ENCODE measurements at places on chromosomes 11 and 22.

DNA sequence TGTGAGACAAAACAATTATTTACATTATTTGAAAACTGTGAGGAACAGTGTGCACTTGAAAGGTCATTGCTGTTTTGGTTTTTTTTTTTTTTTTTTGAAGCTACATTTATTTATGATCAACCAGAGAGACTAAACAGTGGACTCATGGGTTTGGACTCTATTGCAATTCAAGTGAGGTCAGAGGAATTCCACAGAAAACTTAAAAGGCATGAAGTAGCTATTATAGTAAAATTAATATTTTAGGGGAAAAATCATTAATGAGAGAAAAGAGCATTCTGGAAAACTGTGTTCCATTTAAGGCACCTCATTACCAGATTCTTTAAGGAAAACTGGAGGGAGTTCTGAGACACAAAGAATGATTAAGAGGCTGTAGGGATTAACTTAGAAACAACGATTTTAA is 102.8 kb downstream of the WNT11 start:
- H3K4me1 ChIP-seq: peaks cover 4% of the 10 kb centered on the region
- no peak overlapping the region for H3K4me3 ChIP-seq
- no peaks in the 10 kb centered on the region for H3K27me3 ChIP-seq
- DNase-seq: no peak
- no peak overlapping the region for H3K27ac ChIP-seq

DNA sequence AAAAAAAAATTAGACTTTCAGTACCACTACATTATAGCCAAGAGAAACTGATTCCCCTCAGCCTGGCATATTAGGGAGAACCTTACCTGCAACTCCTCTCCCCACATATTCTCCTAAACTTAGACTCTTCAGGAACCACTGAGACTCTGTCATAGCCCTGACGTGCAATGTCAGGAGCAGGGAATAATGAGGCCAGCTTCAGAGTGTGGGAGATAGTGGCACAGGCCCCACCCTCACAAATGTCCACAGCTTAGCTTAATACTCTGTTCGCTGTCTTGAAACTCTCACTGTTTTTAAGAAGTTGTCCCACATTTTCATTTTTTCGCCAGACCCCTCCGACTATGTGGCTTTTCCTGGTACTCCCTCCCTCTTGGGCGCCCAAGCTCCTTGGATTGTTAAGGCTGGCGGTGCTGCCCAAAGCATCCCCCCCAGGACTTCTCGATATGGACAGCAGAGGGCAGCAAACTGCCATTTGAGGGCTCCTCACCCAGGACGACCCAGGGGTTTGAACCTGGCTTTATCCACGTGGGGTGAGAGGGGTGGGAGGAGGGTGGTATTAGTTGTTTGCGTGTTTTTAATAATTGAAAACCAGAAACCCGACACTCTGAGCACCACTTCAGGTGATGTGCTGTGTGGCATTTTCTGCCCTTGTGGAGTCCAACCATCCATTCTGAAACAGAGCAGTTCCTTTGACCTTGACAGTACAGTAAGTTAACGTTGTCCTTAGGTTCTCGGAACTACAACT is 45.2 kb upstream of the RASSF10 start:
- DNase-seq: peak; percentile 60
- no peak overlapping the region for H3K27ac ChIP-seq
- no peak overlapping the region for H3K4me3 ChIP-seq
- no peaks in the 10 kb centered on the region for H3K36me3 ChIP-seq
- H3K27me3 ChIP-seq: no peaks in the 10 kb centered on the region

GRCh38 chr11:116906479-116906878 is 69.1 kb upstream of the APOA1 start:
- H3K36me3 ChIP-seq: no peaks in the 10 kb centered on the region
- H3K4me1 ChIP-seq: peaks cover 2% of the 10 kb centered on the region
- H3K4me3 ChIP-seq: no peak overlapping the region
- no peaks in the 10 kb centered on the region for H3K27me3 ChIP-seq

DNA sequence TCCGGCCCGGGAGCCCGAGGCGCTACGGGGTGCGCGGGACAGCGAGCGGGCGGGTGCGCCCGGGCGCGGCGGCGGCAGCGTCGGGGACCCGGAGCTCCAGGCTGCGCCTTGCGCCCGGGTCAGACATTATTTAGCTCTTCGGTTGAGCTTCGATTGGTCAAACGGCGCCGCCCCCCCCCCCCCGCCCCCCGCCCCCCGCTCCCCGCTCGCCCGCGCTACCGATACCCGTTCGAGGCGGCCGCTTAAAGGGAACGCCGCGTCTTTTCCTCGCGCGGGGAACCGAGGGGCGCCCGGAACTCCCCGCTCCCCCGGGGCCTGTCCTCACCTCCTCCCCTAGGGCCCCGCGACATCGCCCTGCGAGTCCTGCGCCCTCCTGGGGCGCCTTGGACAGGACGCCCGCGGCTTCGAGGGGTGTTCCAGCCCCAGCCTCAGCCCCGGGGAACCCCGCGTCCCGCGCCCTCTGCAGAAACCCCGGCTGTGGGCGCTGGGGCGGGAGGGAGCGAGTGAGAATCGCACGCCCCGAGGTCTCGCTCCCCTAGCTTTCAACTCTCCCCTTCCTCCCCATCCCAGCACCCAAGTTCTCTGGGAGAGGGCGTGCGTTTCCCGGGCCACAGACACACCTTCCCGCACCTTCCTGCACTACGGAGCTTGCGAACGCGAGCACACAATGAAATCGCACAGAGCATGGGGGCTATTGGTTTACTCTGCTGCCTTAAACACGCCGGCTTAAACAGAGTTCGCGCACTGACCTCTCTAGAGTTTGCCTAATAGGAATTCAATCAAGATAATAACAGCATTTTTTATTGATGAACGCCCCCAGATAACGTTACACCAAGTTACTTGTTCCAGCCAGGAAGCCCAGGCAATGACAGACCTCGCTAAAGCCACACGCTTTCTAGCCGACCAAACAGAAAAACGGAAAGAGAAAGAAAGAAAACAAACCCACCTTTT is at the start of gene BDNF:
BDNF (minus strand) TSS at position 105 of the 951 bp plus-strand sequence. CDS start 41,891 bp downstream, outside the sequence.
- H3K36me3 ChIP-seq: no peaks in the 10 kb centered on the region
- H3K4me3 ChIP-seq: peak within 1 kb of the TSS; percentile 37
- no peak within 1 kb of the TSS for H3K27ac ChIP-seq
- peaks cover 5% of the 10 kb centered on the region for H3K4me1 ChIP-seq
- no peaks in the 10 kb centered on the region for H3K27me3 ChIP-seq

GRCh38 chr11:117901601-117902000 is 25.1 kb upstream of the FXYD6 start:
- H3K36me3 ChIP-seq: no peaks in the 10 kb centered on the region
- no peak overlapping the region for H3K27ac ChIP-seq
- H3K27me3 ChIP-seq: no peaks in the 10 kb centered on the region

GRCh38 chr22:41898645-41899044 is 16.2 kb downstream of the SHISA8 start:
- H3K36me3 ChIP-seq: no peaks in the 10 kb centered on the region
- no peaks in the 10 kb centered on the region for H3K27me3 ChIP-seq
- no peak overlapping the region for H3K27ac ChIP-seq
- no peak for DNase-seq
- no peak overlapping the region for H3K4me3 ChIP-seq
- H3K4me1 ChIP-seq: no peaks in the 10 kb centered on the region

DNA sequence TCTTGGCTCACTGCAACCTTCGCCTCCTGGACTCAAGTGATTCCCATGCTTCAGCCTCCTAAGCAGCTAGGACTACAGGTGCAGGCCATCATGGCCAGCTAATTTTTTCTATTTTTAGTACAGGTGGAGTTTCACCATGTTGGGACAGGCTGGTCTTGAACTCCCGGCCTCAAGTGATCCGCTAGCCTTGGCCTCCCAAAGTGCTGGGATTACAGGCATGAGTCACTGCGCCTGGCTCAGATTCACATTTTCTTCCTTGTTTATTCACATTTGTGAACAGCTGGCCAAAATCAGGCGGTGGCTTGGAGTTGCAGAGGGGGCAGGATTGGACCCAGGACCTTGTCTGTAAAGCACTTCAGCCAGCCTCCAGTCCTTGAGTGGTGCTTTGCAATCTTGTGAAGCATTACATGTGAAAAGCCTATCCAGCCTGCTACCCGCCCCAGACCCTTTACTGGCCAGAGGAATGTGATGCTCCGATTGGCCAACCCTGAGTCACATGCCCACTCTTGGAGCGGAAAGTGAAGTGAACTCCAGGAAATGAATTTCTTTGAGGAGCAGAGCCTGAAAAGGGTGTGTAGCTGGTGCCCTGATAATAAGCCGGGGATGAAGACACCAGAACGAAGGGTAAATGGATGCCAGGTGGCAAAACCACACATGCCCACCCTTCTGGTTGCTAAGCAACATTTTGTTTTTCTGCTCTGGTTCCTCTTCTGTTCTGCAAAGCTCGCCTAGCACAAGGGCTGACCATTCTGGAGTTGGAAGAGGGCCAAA is 62.6 kb upstream of the PTPRJ start:
- H3K36me3 ChIP-seq: no peaks in the 10 kb centered on the region
- peak; percentile 95 for DNase-seq
- H3K4me1 ChIP-seq: peaks cover 8% of the 10 kb centered on the region
- no peak overlapping the region for H3K4me3 ChIP-seq

- no peaks in the 10 kb centered on the region for H3K27me3 ChIP-seq
- peaks cover 2% of the 10 kb centered on the region for H3K4me1 ChIP-seq
- DNase-seq: no peak
- no peaks in the 10 kb centered on the region for H3K36me3 ChIP-seq
- no peak overlapping the region for H3K27ac ChIP-seq
These were observed 70.2 kb downstream of the SCN3B start for GRCh38 chr11:123584186-123584585.

DNA sequence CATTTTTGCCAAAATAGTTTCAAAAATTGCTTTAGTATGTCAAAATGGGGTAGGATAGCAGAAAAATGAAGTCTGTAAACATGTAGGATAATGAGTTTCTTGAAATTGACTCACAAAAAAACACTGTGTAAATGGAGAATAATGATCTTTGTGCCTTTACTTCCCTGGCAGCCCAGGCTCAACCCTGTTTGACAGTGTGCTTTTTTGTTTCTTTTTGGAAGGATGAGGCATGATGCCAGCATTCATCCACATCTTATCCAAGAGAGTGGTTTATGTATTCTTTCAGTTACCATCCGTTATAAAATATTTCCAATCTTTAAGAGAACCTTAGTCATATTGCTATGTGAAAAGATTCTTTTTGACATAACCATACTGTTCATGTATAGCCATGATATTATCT is 70.6 kb downstream of the ARHGAP42 start:
- no peaks in the 10 kb centered on the region for H3K36me3 ChIP-seq
- H3K4me1 ChIP-seq: peaks cover 2% of the 10 kb centered on the region
- no peaks in the 10 kb centered on the region for H3K27me3 ChIP-seq
- DNase-seq: no peak

GRCh38 chr11:2378527-2379210 is 1.6 kb downstream of the CD81 start:
- H3K4me3 ChIP-seq: peak overlapping the region; percentile 99
- peaks cover 32% of the 10 kb centered on the region for H3K4me1 ChIP-seq
- no peaks in the 10 kb centered on the region for H3K36me3 ChIP-seq
- peak; percentile 55 for DNase-seq
- no peaks in the 10 kb centered on the region for H3K27me3 ChIP-seq
- peak overlapping the region; percentile 88 for H3K27ac ChIP-seq

- no peaks in the 10 kb centered on the region for H3K36me3 ChIP-seq
- H3K4me3 ChIP-seq: no peak overlapping the region
- no peaks in the 10 kb centered on the region for H3K4me1 ChIP-seq
- no peak for DNase-seq
- H3K27ac ChIP-seq: no peak overlapping the region
These were observed 12.7 kb upstream of the TSGA10IP start for GRCh38 chr11:65932558-65932919.

DNA sequence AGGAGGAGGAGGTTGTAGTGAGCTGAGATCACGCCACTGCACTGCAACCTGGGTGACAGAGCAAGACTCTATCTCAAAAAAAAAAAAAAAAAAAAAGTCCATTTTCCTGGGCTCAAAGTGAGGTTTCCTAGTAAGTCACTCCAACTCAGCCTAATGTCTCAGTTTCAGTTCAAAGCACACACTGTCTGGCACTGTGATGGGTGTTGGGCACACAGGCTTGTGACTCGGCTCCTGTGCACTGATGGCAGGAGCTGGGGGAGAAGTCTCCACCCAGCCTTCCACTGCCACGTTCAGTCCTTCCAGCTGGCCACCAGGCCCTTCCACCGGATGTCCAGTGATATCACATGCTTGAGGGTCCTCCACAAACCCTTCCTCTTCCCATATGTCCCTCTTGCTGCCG is 186.0 kb downstream of the CEP164 start:
- no peak overlapping the region for H3K4me3 ChIP-seq
- H3K27ac ChIP-seq: no peak overlapping the region
- H3K36me3 ChIP-seq: no peaks in the 10 kb centered on the region
- DNase-seq: no peak

- H3K4me3 ChIP-seq: peak overlapping the region; percentile 56
- H3K4me1 ChIP-seq: peaks cover 2% of the 10 kb centered on the region
- H3K27me3 ChIP-seq: no peaks in the 10 kb centered on the region
- no peak overlapping the region for H3K27ac ChIP-seq
- no peaks in the 10 kb centered on the region for H3K36me3 ChIP-seq
These were observed 1.3 kb downstream of the PLEKHA7 start for GRCh38 chr11:17012712-17013547.

- no peaks in the 10 kb centered on the region for H3K27me3 ChIP-seq
- DNase-seq: no peak
- H3K36me3 ChIP-seq: no peaks in the 10 kb centered on the region
- H3K4me1 ChIP-seq: no peaks in the 10 kb centered on the region
- H3K4me3 ChIP-seq: no peak overlapping the region
- H3K27ac ChIP-seq: no peak overlapping the region
These were observed 466.3 kb downstream of the OPCML start for GRCh38 chr11:133065847-133066485.

DNA sequence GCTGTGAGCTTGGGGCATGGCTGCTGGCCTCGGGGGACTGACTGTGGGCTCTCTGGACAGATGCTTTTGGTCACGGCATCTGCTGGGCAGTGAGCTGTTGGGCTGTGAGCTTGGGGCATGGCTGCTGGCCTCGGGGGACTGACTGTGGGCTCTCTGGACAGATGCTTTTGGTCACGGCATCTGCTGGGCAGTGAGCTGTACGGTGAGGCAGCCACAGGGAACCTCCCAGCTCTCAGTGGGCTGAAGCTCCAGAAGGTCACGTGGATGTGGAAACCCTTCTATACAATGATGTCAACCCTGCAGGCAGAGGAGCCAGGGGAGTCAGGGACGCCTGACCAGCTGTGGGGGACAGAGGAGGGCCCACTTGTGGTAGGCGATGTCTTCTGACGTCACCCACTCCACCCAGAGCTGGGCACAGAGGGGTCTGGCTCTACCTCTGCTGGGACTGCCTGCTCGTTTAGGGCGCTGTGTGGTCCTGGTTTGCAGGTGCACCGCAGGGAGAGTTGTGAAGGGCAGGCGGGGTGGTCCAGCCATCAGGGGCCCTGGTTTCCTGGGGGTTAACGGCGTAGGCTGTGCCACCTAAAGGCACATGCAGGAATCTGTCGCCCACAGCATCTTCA is 1331.3 kb downstream of the BRD1 start:
- H3K27ac ChIP-seq: no peak overlapping the region
- no peak for DNase-seq
- no peak overlapping the region for H3K4me3 ChIP-seq
- no peaks in the 10 kb centered on the region for H3K36me3 ChIP-seq
- no peaks in the 10 kb centered on the region for H3K27me3 ChIP-seq
